ENCODE measurements at places on chromosomes 6 and 20.

DNA sequence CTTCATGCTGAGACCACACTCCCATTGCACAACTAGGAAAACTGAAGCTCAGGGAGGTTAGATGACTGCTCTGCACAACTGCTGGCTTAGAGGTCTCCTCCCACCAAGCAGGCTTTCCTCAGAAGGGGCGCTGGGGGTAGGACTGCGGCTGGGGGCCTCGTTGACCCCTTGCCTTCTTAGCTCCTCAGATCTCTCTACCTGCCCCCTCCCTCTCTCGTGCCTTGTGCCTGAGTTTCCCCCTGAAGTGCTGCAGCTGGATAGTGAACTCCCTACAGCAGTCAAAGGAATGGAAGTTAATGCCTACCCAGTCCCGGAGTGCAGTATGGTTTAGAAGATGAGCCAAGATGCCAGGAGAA, 149.8 kb downstream of the GRM4 start:
- no peak for DNase-seq

- no peak for DNase-seq
These were observed 227.7 kb downstream of the MEI4 start for GRCh38 chr6:77880501-77880900.

- no peak for DNase-seq
These were observed 2.3 kb downstream of the TCEA2 start for GRCh38 chr20:64065062-64065973.

DNA sequence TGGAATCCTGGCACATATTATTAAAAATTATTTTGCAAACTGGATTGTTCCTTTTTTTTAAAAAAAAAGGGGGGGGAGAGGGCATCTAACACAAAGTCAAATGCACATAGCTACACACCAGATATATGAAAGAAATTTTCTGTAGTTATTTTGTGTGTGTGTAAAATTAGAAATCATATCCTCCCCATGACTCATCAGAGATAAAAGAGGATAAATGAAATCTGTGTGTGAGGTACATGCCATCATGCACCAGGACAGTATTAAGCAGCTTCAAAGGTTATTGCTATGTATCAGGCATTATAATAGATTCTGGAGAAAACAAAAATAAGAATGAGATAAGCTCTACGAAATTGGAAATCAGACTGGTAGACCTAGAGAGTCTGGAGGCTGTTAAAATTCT, 5.2 kb downstream of the BTBD9 start:
- DNase-seq = no peak

- no peak for DNase-seq
These were observed 10.5 kb upstream of the KIAA1755 start for GRCh38 chr20:38270869-38271605.

GRCh38 chr6:134502614-134503549, 185.0 kb upstream of the SGK1 start:
- DNase-seq = no peak

DNA sequence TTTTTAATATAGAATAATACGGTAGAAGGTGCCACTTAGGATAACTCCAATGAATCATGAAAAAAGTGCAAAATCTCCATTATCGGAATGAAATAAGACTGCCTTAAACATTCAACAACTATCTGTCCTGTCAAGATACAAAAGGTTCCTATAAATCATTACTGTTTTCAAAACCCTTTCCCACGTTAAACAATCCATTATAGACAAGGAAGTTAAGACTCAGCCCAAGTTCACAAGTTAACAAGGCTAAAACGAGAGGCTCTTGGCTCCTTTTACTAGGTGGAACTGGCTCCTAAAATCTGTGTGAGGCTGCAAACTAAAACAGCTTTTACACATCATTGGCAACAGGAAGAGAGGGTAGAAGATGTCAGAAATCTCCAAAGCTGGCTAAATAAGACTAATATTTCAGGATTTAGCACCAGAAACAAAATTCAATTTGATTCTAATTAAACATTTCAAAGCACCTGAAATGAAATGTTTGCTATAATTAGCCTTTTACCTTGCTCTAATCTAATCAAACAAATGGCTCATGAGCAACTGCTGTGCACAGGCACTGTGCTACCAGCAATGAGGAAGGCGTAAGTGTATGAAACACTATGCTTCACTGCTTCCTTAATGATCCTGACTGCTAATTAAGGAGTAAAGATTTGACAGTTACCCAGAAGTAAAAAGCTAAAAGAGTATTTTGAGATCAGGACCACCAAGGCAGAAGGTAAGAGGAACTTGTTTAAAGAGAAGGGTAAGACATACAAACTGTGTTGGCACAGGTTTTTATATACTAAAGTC, 109.7 kb downstream of the DST start:
- no peak for DNase-seq

DNA sequence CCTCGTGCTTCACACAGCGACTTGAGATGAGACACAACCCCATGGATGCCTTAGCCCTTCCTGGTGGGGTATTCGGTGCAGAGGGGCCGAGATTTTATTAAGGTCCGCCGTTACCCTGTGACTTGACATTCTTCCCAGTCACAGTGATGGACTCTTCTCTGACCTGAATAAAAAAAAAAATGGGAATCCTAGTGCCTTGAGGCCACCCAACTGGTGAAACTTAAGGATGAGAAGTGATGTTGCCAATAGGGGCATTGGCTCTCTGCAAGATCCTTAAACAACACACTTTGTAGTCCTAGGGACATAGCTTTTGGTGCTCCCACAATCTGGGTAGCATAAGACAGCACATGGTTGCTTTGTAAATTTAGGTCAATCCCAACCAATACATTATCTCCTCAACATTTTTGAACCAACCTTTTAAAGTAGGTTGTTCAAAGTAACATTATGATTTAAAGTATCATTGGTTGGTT, 814 bp upstream of the ADNP start:
- no peak for DNase-seq

DNA sequence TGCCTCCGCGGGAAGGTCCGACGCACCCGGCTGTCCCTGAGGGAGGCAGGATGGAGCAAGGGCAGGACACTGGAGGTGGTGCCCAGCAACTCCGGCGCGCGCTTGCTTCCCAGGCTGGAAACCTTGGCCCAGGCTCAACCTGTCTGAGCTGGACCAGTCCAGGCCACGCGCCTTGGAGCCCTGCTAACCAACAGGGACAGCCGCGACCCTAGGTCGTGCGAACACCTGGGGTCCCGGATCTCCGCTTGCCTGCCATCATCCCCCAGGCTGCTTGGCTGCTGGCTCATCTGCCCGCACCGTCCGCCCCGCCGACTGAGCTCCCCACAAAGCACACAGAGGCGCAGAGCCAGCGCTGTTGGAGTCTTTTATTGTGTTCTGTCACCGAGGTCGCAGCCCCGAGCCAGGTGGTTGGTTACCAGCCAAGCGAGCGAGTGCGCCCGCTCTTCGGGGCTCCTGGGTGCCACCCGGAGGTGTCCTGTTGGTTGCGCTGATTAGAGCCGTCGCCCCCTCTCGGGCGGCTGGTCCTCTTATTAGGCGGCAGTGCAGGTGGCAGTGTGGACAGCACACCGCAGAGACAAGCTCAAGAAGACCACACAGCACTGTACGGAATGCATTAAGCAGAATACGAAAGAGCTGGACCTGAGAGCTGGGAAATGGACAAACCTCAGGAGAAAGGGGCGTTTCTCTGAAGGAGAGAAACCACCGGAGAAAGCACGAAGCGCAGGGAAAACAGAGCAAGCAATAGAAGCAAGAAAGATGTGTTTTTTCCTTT, 3.8 kb downstream of the COL12A1 start:
- DNase-seq = no peak

DNA sequence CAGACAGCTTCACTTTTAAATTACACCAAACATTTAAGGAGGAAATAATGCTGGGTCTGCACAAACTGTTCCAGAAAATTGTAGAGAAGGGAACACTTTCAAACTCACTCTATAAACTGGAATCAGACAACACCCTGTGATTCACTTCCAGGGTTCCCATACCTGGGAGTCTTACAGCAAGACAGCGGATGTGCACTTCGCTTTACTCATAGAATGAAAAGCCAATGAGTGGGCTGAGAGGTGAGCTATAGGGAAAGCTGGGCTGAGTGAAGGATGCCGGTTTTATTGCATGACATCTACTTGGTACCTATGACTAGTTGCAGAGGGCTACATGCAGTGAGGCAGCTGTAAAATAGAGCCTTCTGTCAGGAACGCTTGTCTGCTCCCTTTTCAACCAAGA, 152.1 kb downstream of the FNDC1 start:
- DNase-seq = no peak

DNA sequence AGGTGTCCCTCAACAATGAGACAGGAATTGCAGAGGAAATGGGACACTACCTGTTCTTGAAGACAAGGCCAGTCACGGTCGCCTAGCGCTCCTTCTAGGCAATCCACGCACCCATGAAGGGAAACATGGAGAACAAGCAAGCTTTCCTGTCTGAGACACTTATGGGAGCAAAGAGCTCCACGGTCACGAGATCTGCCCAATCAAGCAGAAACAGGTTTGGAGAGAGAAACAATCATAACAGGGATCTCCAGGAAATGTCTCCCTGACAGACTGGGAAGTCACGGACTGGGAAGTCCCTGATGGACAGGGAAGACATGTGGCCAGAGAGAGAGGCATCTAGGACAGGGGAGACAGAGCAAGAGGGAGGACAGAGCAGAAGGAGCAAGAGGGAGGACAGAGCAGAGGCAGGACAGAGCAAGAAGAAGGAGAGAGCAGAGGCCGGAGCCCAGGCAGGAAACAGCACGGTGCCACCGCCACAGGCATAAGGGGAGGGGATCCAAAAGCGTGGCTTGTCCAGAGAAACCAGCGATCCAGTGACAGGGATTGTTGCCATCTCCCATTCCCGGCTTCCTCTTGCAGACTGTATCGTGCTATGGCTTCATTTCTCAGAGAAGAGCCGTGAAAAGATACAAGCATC, 167.8 kb upstream of the ZNF337 start:
- DNase-seq = no peak

DNA sequence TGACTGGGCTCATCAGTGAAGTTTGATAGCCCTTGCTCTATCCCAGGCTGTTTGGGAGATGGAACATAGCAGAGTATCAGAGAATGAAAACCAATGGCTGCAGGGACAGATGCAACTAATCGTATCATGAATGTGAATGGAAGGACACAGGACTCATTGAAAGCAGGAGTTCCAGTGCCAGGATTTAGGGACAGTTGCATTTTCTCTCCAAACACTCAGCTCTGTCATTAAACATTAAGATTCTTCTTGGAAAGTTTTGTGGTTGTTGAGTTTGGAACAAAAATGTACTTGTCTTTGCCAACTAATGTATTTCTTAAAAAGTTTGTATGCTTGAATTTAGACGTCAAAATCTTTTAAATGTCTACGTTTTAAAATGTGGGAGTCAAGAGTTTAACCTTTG, 31.0 kb upstream of the GSTA5 start:
- DNase-seq = no peak
